ENCODE measurements at places on chromosomes 5 and 9.

GRCh38 chr5:142540922-142541422 is 144.9 kb downstream of the FGF1 start:
- no peak for DNase-seq

- no peak for DNase-seq
These were observed 433.1 kb upstream of the CDH18 start for GRCh38 chr5:20420991-20421595.

- DNase-seq = peak; percentile 68
These were observed 7.3 kb upstream of the GRHPR start for GRCh38 chr9:37415011-37415719.

DNA sequence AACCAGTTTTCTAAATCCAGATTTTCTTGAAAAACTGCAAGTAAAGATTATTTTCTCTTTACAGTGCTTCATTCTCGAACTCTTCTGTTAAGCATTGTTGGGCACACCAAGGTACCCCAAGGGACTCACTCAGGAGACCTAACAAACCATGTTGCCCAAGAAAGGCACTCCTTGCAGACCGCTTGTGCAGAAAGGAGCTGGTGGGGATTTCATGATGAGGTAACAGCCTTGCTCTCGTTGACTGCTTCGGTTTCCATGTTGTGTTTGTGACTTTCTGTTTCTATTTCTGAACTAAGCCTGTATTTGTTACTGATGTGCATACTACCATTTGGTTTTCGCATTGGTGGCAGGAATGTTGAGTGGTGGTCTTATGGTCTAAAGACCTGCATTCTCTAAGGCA is 266.6 kb upstream of the DAP start:
- no peak for DNase-seq

- peak; percentile 86 for DNase-seq
These were observed 6.2 kb upstream of the TMEM141 start for GRCh38 chr9:136784997-136785361.

DNA sequence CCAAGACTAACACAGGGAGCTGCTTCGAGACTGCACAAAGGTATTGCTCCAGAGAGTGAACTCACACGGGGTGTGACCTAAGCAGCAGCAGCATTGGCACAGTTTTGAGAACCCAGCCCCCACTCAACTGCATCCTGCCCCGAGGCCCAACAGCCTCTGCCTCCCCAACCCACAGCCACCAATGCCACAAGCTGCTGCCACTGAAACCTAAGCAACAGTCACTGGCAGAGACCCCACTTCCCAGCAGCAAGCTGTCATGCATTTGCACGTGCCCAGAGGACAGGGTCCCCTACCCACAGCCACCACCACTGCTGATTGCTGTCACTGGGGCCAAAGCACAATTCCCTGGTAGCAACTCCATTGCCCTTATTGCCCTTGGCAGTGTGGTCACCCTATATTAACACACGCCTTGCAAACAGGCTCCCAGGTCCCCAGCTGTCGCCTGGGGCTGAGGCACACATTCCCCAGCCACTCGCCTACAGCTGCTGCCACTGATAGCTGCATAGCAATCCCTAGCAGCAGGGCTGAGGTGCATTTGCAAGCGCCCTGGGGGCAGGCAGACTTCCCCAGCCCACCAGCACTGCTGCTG is 141.0 kb downstream of the AGTPBP1 start:
- no peak for DNase-seq

DNA sequence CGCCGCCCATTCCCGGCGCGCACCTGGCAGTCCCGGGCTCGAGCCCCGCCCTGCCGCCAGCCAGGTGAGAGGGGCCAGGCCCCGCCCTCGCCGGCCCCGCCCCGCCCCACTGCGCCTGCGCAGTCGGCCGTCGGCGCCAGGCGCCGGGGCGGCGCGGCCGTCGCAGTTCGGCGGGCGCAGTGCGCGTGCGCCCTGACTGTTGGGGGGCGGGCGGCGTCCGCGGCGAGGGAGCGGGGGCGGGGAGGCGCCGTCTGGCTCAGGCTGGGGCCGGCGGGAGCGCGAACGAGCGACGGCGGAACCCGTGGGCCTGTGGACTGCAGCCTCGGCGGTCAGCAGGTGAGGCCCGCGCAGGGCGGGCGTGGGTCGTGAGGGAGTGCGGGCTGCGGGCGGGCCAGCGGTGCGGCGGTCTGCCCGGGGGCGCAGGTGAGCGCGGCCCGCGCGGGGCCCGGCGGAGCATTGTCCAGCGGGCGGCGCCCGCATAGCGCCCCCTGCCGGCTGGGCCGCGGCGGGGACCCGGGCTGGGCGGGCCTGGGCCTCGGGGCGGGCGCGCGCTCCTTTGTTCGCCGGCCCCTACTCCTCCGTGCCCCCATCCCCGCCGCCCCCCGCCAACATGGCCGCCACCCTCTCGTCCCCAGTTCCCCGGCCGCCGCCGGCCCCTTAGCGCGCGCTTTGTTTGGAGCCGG is at the start of gene SPIN1:
Gene SPIN1 (plus strand): TSS at position 242 of the 683 bp plus-strand sequence. CDS start 38,096 bp downstream, outside the sequence.
- peak; percentile 93 for DNase-seq

DNA sequence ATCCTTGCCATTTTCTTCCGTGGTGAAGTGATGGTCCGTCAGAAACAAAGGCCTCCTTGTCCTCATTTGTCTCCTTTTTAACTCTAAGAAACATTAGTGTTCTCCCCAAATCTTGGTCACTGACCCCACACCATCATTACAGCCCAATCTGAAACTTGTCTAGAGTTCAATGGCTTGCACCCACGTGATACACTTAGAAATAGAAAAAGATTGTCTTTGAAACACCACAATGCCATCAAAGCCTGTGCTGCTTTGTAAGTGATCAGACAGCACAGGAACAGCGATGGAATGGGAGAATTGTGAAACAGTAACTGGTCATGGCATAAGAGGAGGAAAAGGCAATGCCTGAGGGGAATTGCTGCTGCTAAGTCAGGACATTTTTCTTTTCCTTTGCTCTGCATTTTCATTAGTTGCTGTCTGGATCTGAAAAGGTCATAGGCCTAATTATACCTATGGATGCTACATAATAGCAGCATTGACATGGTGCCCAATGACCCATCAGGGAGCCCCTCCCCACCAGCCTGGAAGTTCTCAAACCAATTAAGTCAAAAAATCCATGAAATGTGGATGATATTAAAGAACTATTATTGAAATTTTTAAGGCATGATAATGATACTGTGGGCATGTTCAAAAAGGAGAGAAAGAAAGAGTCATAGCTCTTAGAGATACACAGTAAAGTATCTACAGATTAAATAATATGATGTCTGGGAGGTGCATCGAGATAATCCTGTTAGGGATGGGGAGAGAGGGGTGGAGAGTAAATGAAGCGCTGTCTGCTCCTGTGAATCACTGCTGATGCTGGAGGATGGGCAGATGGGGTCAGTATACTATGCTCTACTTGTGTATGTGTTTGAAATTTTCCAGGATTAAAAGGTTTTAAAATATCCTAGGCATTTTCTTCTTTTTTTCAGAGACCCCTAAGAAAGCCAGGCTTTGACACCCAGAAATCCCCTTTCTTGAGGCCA is 83.6 kb downstream of the ENC1 start:
- no peak for DNase-seq

DNA sequence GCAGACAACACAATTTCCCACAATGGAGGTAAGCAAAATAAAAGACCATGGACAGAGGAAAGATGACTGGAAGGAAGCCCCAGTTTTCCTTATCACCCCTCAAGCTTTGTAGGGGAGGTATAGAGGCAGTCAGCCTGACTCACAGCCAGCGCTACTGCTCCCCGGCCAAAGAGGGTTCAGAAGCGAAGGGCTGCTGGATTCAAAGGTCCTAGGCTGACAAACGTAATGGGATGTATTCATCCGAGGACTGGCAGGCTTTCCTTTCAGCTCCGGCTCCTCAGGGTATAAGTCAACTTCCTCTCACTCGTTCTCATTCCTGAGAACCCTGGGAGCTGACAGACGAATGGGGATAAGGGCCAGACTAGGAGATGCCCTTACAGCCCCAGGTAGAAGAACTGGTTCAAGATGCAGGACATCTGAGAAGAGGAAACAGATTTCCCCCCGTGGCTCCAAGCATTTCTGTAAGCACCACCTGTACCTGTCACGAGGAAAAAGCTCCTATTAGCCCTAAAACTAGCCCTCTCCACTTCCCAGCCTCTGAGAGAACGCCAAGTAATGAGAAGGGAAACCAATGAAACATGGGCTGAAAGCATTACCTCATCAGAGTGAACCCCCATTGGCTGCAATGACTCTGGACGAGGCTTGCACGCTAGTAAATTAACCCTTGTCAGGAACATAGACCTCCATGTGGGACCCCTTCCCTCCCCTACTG is 22.1 kb upstream of the FAM13B start:
- peak; percentile 56 for DNase-seq

DNA sequence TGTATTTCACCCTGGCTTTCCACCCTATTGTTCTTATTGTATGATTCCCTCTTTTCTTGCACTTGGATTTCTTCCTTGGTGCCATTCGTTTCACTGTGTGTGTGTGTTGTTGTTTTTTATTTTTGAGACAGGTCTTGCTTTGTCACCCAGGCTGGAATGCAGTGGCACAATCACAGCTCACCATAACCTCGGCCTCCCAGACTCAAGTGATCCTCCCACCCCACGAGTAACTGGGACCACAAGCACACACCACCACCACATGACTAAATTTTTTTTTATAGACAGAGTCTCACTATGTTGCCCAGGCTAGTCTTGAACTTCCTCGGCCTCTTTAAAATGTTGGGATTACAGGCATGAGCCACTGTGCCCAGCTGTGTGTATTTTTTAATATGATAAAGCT is 72.0 kb downstream of the MLLT3 start:
- no peak for DNase-seq
